Activated naive CD4-positive, alpha-beta T cell treated with anti-CD3 and anti-CD28 coated beads, Interleukin-2, amount 50 U/mL, for 72 hours (primary cell): ENCODE measurements at places on chromosomes 3 and 15. TPM values are rescaled to one million over a fixed set of nuclear protein-coding genes. Genes with fewer than 3 reads are reported as not detected.

GRCh38 chr15:90038632-90039095 lies 37.5 kb downstream of the ZNF710 start:
- DNase-seq, result no peak

DNA sequence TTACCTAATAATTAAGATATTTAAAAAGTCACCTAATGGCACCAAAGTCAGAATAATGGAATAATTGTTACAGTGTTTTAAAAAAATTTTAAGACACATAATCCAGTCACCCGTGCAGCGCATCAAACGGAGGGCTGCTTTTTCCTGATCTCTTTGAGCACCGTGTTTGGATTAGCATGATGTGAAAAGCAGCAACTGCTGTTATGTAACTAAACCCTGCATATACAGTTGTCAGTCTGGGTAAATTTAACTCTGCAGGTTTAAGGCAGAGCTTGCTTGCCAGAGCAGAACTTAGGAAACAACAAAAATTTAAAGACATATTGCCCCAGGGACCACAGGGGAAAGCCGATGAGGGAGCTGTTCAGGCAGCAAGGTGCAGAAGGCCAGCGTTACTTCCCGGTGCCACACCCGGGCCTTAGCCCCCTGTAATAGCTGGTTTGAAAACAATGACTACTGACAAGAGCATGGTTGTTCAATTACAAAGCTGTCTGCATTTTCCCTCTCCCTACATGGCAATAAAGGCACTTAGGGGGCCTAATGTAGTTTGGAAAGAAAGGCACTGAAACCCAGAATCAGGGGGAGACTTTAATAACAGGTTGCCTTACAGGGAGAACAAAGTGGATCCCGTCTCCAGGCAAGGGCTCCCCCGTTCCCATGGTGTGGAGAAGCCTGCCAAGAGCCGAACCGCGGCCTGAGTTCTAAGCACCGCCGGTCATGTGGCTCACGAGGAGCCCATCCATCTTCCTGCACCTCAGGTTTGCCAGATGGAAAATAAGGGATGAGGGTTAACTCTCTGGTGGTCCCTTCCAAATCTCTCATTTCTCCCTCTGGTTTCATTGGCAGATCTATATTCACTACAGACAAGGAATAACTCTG lies 32.2 kb downstream of the RORA start:
- DNase-seq, result no peak

DNA sequence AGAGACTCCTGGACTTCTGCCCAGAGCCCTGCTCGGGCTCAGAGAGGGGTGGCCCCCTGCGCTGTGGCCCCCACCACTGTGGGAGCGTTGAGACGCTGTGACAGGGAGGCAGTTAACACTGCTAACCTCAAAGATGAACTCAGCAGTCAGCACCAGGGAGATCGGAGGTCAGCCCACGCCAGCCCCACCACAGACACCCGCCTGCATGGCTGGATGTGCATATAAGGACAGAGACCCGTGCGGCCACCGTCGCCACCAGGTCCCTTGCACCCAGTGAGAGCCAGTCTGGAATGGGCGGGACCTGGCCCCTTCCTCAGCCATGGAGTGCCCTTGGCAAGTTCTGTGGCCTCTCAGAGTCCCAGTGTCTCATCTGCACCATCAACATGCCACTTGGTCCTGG lies 48.5 kb upstream of the FURIN start:
- DNase-seq, result no peak

GRCh38 chr3:13332158-13332557 lies 88.0 kb downstream of the NUP210 start:
- DNase-seq, result no peak

The CSPG5 gene
- 0.16 TPM for total RNA-seq
